Activated CD4-positive, alpha-beta T cell treated with anti-CD3 and anti-CD28 coated beads for 4 hours (primary cell): ENCODE measurements at places on chromosomes 3 and 15.

DNA sequence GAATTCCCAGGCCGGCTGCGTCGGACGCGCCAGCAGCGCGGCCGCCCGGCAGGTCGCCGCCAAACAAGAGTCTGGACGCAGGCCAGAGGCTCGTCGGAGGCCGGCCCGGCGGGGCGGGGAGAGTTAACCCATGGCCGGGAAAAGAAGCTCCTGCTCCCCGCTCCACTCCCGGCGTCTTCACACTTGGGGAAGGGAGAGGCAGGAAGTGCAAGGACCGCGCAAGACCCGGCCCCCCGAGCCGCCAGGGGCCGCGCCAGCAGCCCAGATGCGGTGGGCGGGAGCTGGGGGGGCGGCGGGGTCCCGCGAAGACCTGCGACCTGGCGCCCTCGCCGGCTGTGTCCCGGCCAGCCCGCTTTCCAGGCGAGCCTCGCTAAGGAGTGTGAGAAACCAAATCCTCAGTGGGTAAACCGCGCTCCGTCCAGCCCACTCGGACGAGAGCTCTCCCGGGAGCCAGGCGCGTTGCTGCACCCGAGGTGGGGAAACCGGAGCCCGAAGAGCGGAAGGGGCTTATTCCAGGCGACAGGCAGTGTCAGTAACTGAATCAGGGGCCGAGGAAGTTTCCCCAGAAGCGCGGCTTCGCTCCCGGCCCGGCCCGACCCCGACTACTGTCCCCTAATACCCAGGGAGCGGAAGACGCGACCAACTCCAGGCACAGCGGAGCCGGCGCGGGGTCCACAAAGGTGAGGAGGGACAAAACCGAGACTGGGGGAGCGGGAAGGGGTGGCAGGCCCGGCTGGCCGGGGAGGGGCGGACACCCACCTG lies 721 bp downstream of the ADAMTS7 start:
- DNase-seq, result no peak

GRCh38 chr15:39535466-39535865 lies 45.4 kb upstream of the THBS1 start:
- no peak for DNase-seq

DNA sequence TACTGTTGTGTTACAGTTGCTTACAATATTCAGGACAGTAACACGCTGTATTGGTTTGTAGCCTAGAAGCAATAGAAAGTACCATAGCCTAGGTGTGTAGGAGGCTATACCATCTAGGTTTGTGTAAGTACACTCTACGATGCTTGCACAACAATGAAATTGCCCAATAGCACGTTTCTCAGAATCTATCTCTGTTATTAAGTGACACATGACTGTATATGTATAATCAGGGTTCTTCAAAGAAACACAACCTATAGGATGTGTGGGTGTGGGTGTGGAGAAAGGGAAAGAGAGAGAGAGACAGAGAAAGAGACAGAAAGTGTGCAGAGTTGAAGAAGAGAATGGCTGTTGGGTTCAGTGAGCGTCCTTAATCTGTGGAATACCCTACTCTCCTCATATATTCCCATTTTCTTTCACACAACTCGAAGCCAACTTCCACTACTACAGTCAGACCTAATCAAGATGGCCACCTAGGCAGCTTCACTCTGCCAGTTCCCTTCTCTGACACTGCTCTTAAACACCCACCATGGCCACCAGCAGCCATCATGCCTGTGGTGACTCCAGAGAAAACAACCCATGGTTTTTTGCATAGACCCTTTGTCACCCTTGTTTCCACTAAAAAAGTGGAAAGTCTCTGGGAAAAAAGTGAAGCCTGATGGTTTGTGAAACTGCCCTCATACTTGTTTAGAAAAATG lies 5.8 kb upstream of the PPP4R2 start:
- DNase-seq, result no peak

- DNase-seq, result no peak
Observed at GRCh38 chr3:20425138-20425537, 239.1 kb upstream of the SGO1 start.

GRCh38 chr3:156727519-156728205 lies 53.3 kb downstream of the TIPARP start:
- no peak for DNase-seq

DNA sequence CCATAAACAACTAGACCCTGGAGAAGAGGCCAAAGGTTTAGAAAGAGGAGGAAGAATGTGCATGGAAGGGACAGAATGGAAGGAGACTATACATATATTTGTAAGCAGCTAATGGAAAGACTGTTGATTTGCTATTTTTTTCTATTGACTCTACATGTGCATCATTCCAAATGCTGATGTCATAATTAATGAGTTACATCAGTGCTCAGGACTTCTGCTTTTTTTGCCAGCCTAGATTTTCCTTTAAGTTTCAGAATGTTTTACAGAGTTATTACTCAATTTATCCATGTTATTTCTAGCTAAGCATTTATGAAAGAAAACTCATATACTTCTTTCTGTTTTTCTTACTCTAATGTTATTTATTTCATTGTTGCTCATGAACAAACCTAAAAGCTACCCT lies 62.6 kb upstream of the VGLL3 start:
- DNase-seq, result no peak
